HS-27A (cell line): ENCODE measurements at places on chromosomes 2 and 18.

GRCh38 chr2:155689791-155690190 is 642.7 kb downstream of the NR4A2 start:
- DNase-seq = no peak

DNA sequence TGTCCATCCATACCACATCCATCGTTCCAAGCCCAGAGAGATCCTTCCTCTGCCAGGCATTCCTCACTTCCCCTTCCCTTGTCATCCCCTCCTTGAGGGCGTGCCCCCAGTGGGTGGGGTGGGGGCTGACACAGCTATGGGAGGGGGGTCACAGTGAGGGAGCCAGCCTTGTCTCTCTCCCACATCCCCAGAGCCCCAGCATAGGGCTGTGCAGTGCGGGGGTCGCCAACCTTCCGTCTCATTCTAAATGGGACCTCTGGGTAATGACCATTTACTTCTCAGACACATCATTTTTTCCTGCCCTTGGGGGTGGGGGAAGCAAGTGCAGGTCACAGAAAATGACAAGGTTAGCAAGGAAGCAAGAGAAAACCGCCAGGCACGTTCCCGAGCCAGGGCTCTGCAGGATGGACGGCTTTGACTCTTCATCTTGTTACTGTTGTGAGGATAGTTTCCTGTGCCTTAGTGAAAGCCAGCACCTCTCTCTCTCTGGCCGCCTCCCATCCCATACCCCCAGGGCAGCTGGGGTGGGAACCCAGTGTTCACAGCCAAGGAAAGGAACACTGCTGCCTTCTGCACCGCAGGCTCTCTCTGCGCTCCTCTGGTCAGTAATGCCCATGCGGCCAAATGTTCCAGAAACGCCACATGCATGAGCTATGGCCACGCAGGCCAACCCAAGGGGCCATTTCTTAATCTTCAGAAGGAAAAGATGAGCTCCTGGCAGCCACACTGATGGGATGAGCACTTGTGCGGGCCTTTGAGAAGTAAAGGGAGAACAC is 22.7 kb upstream of the OTOS start:
- DNase-seq = no peak

DNA sequence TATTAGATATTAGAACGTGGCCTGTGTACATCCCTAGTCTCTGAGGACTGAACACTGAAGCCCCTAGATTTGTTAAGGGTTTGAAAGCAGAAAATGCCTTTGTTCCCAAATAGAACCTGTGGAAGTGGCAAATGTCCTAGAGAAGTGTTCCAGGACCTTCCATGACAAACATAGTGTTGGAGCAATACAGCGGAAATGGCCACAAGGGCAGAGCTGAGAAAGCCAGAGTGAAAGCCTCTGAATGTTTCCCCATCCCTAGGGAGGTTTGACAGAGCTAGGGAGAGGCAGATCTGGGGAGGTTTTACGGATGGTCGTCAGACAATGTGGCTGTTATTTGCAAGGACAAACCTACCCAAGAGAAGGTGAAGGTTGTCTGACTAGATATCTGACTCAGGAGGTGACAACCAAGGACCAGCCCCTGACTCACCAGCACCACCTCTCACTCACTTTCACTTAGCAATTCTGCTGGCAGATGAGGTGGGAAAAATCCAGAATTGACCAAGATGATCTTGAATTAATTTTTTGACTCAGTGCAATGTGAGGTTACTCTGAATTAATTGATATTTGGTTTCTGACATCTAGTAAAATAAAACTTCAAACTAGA is 24.1 kb downstream of the RBM43 start:
- no peak for DNase-seq

- DNase-seq = peak; percentile 35
Measured at GRCh38 chr2:88658326-88658725, 31.1 kb upstream of the EIF2AK3 start.

DNA sequence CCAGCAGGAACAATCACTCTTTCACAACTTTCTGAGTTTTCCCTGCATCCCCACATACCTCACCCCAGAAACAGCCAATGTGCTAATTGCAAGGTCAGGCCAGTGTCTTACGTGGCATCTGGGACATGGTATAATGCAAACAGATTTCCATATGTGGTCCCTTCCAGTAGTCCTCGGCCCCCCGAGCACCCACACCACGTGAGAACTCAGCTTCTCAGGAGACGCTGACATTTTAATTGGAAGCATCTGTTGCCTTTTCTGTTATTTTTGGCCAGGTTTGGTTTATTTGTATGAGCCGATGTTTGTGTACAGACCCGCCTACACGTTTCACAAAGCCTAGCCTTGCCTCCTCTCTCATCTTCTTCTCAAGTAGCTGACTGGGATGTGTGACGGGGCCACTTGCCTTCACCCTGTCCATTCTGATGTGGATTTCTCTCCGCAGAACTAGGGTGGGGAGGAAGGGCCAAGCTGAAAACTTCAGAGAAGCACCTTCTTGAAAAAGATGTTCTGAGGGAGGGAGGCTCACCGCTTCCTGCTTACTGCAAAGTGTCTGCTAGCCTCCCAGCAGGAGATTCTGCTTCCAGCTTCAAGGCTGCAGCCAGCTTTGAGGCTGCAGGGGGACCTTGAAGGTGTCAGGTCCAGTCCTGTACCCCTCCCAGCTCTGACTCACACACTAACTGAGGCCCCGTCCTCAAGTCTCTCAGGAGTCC is 109.6 kb upstream of the SLC14A2 start:
- DNase-seq = no peak

GRCh38 chr2:11446733-11447248 is 19.2 kb downstream of the E2F6 start:
- DNase-seq = peak; percentile 24

GRCh38 chr18:48934415-48934722 is 16.4 kb downstream of the SMAD7 start:
- DNase-seq = no peak
